ENCODE measurements at places on chromosomes 3 and 15.

GRCh38 chr15:47184003-47184907 is 533.0 kb upstream of the SEMA6D start:
- no peak for DNase-seq

DNA sequence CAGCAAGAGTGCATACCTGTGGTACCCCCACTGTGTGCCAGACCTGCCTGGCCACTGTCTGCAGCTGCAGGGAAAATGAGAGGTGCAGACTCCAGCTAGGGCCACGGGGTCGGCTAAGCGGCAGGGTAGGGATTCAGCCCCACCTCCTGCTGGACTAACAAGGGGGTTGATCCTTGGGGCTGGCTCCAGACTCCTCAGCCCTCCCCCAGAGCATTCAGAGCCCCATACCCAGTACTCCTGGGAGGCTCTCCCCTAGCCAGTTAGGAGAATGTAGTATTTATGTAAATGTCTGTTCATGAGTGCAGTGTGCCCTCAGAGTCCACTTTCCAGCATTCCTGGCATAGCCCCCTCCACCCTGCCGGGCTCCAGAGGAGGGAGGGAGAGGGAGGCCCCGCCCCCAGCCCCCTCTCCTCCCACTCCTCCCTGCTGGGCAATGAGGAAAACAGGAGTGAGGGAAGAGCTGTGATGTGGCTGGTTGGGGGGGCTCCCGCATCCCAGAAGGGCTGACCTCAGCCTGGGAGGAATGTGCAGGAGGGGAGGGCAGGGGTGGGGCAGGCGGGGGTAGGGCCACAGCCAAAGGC is 4.5 kb upstream of the SEMA3B start:
- no peak for DNase-seq

DNA sequence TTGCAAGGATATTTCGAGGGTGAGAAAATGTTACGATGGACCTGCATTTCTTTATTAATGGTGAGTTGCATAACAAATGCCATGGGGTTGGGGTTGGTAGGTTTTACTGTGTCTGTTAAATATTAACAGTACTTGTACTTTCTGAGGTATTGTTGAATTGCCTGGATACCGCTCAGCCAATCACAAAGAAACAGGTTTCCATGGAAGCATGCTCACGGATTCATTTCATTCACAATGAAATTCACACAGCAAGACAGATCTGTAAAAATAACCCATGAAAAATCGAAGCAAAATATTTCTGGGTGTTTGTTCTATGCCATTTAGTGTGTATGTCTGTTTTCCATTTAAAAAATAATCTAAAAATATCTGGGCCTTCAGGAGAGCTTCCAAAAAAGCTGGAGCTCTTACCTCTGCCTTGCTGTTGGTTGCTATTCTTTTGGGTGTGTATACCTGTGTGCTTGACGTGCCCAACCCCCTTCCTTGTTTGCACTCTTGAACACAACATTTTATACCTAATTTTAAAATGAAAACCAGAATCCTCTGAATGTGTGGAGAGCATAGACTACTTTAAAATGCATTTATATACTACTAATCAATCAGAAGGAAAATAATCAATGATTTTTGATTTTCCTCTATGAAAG is 479.8 kb upstream of the TBL1XR1 start:
- DNase-seq: no peak

DNA sequence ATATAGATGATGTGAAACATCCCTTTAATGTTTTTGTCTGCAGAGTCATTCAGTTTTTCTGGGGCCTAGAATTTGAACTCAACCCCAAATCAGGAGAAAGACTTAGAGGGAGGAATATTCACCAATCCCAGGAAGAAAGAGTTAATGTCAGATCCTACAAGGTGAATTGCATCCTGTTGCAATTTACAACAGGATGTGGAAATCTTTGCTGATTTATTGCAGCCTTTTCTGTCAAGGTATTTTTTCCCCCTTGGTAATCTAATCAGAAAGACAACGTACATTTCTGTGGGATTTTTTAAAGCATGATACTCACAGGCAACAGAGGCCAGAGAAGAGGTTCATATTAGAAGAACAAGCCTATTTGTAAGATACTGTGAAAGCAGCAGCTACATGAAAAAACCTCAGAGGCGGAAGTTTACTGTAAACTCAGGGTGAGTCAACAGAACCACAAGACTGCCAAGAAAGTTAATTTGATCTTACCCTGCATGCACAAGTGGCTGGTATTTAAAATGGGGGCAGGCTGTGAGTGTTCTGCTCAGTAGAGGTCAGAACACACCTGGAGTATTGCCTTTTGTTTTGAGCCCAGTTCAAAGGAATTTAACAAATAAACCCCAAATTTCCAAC is 531.9 kb downstream of the AGBL1 start:
- DNase-seq: peak; percentile 1

DNA sequence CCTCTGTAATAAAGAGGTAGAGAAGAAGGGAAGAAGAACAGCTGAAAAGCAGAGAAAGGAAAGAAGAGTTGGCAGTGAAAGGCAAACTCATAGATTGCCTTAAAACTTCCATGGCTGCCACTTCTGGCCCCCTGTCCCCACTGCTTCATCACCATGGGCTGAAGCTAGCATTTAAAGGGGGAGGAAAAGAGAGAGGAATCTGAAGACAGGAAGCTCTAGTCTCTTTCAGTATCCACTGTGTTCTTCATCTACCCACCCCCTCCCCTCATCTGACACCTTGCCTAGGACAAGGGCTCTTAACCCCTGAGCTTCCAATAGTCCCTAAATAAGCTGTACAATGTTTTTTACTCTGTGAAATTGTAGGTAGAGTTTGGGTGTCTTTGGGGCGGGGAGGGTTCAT is 60.6 kb downstream of the ALCAM start:
- DNase-seq: no peak

DNA sequence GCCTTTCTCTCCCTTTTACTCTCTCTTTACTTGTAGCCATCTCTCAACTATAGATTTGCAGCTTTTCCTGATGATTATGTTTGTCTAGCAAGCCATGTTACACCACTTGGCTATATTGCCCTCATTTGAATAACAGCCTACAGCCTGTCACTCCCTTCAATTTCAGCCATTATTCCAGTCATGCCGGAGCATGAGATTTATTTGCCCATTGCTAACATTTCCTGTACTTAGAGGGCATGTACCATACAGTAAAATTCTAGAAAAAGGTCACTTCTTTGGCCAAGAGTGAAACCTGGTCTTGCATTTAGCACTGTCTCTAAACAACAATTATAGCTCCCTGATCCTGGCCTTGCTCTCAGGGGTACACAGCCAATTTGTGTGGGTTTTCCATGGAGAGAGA is 221.7 kb upstream of the TMC3 start:
- no peak for DNase-seq

DNA sequence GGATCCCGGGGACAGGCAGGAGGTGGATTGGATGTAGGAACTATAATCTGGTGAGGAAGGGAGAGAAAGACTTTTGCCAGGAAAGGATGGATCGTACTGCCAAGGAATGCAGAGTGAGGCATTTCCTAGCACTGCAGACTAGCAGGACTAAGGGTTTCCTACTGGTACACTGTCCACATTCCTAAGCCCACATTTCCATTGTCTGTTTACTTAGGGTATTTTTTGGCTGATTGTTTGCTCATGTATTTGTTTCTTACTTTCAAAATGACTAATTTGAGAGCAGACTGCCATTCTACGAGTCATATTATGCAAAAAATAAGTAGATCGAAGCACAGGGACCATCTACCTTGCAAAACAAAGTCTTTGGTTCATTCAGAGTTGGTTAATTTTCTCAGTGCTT is 1029.5 kb upstream of the NR2F2 start:
- no peak for DNase-seq

DNA sequence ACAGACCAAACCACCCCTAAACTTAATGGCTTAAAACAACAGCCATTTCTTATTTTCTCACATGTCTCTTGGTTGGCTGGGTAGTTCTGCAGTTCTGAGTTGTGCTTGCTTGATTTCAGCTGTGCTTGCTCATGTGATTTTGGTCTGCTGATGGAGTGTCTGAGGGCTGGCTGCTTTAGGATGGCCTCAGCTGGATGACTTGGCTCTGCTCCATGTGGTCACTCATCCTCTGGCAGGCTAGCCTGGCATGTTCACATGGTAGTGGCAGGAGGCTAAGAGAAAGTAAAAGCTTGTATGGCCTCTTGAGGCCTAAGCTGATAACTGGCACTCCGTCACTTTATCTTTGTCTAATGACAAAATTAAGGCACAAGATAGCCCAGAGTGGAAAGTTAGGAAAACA is 4.1 kb downstream of the SV2B start:
- no peak for DNase-seq

GRCh38 chr3:124780356-124780755 is 50.1 kb downstream of the UMPS start:
- no peak for DNase-seq

DNA sequence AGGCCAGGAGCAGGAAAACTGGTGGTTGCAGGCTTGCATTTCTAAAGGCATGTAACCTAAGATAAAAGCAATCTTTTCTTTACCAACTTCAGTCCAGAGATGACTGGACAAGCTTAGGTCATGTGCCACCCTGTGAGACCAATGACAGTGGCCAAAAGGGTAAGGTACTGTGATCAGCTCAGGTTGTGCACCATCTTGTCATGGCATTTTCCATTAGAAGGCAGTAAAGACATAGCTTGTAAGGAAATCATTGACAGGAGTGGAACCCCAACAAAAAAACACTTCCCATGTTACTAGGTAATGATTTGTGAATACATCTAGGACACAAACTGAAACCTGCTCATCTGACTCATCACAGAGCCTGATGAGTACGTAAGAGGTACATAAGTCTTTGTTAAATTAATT is 35.2 kb downstream of the SSR3 start:
- DNase-seq: no peak

DNA sequence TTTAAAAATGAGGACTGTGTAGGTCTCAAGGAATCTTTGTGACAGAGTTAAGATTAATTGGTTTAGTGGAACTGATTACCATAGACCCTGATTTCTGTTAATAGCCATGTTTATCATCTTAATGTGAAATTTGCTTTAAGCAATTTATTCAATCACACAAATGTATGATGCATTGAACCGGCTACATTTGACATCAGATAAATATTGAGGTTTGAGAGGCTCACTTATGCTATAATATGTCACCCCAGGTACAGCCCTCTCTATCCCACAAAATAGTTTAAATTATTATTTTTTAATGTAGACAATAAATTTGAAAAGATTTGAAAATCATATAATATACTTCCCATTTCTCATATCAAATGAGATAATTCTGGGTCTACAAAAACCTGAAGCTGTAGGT is 413.3 kb downstream of the NAALADL2 start:
- no peak for DNase-seq

DNA sequence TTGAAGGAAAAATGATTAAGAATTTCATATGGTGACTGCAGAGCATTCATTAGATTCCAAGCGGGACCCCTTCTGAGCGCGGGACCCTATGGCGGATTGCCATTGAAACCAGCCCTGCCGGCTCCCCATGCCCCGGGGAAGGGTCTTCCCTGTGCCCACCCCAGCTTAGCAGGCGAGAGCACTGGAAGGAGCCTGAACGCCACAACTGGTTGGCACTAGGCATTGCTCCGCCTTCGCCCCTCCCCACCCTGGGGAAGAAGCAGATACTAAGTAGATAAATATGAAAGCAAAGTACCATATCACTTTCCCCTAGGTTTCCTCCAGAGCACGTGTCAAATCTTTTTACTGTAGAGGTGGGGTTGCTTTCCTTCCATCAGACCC is 70.7 kb downstream of the CYP19A1 start:
- no peak for DNase-seq

DNA sequence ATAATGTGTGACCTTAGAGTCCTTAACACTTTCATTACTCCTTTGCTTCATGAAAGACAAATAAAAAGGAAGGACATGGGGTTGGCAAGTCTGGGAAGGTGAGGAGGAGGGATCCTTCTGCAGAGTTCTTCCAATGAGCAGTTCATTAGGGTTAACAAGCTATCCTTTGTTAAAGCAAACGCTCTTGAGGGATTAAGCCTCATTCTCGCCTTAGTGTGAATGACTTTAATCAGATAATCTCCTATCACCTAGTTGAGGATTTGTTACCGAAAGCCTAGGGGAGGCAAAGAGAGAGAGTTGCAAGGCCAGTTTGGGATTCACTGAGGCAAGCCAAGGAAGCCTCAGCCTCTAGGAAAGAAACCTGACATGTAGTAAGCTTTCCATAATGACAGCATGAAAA is 7.4 kb upstream of the MBNL1 start:
- DNase-seq: no peak

DNA sequence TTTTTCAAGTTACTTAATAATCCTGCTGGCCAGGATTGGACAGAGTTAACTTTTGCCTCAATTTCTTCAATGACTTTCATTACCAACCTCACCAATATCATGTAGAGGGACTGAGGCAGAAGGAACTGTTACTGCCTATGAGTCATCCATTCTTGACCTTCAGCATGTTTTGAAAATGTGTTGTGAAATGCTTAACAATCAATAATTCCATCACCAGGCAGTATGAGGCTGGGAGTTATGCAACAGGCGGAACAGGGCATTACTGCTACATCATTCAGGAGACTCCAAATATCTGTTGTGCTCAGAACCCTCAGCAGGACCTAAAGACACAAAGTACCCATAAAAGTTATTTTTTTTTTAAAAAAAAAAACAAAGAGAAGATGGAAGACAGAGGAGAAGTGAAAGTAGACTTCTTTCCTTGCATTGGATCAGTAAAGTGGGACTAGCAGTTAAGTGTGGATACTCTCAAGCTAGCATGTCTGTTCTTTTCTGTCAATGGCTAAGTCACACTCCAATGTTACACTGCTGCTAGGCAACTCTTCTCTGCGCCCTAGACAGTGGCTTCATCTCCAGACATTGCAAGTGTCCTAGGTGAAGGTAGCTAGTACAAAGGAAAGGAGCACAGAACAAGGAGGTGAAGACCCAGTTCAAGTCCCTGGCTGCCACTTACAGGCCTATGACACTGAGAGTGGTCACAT is 184.9 kb upstream of the LPP start:
- DNase-seq: no peak

GRCh38 chr15:35998663-35999602 is 453.0 kb upstream of the DPH6 start:
- no peak for DNase-seq

DNA sequence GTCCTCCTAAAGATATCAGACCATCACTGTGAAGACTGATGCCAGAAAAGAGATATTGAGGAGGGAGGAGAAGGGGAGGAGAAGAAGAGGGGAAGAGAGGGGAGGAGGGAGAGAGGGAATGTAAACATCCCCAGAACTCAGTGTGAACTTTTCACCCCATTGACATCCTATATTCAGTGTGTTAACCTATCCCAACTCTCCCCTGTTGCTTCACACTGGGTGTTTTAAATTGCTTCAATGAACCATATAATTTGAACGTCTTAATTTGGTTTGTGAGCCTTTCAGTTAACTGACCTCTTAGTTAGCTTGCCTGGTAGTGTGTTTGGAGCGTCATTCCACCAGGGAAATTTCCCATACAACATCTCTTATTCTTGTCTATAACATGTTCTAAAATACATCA is 29.8 kb upstream of the PTPRG start:
- DNase-seq: no peak
